ENCODE measurements at places on chromosomes 6 and 20.

- no peak for DNase-seq
These were observed 22.1 kb downstream of the TRAM2 start for GRCh38 chr6:52554684-52555280.

DNA sequence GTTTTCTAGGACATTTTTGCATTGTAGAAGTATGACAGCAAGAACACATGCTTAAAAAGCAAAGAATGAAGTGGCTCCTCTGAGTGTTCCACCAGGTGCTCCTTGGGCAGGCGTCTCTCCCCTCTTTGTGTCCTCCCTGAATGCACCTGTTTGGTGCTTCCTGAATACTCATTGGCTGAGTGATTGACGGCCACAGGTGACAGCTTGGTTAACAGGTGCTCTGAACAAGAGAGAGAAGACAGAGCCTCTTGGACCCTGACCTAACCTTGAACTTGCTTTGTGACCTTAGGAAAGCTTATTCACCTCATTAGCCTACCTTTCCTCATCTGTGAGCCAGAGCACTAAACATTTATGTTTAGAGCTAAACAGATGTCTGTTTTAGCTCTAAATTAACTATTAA lies 93.7 kb downstream of the TULP4 start:
- DNase-seq: no peak

DNA sequence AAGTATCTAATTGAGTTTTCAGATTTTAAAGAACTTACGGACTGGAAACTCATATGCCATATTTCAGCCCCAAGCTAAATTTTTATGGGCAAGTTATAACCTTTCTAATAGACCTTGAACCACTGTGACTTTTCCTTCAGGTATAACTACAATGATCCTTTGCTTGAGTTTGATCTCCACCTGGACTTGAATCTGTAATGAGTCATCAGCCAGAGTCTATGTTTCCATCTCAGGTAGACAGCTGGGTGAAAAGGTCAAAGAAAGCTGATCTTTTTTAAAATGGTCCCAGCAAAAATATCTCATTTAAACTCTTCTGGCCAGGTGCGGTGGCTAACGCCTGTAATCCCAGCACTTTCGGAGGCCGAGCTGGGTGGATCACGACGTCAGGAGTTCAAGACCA lies 88.4 kb upstream of the SGK1 start:
- no peak for DNase-seq

DNA sequence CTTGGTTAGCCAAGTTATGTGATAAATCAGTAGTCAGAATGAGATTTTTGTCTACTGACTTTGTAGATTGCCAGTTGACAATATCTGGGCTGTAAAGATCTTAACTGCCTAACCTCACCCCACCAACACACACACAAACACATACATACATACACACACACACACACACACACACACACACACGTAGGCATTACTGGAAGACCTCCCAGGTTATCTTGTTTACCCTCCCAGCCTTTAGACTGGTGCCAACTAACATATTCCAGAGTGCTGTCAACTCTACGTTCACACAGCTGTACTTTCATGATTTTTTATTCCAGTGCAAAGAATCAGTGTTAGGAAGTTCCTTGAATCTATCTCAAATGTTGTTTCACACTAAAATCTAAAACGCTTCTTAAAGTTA lies 38.9 kb downstream of the BMP5 start:
- DNase-seq: no peak

GRCh38 chr6:35844290-35844689 lies 39.1 kb downstream of the LHFPL5 start:
- no peak for DNase-seq

- DNase-seq: no peak
These were observed 177.9 kb downstream of the TFAP2C start for GRCh38 chr20:56806952-56807517.

GRCh38 chr6:99979953-99980352 lies 14.1 kb downstream of the MCHR2 start:
- no peak for DNase-seq

- no peak for DNase-seq
These were observed 11.8 kb downstream of the TOX2 start for GRCh38 chr20:43926287-43927050.

DNA sequence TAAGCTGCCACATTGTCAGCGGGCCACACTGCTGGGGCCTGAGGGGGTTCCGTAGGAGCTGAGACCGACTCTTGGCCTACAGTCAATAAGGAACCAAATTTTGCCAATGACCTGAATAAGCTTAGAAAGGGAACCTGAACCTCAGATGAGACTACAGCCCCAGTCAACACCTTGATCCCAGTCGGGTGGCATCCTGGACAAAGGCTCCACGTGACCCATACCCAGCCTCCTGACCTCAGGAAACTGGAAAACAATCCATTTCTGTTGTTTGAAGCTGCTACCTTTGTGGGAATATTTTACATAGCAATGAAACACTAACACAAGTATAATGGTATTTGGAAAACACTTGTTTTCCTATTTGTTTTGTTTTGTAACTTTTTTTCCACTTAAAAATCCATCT lies 179.9 kb upstream of the RALGAPA2 start:
- no peak for DNase-seq

DNA sequence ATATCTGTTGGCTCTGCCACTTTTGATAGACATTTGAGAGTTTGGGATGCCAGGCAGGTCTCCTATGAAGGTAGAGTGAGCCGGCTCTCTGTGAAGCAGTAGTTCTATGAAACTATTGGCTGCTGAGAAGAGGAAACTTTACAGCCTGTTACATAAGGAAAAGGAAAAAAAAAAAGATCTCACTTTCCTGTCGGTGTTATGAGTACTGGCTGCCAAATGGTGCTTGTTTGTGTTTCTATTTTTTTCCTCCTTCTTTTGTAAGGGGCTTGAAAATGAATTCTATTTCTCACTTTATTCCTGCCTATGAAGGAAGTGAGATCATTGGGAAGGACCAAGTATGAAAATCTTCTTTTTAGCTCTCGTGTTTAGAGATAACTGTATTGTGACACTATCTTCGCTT lies 73.1 kb upstream of the CLDN20 start:
- DNase-seq: no peak

DNA sequence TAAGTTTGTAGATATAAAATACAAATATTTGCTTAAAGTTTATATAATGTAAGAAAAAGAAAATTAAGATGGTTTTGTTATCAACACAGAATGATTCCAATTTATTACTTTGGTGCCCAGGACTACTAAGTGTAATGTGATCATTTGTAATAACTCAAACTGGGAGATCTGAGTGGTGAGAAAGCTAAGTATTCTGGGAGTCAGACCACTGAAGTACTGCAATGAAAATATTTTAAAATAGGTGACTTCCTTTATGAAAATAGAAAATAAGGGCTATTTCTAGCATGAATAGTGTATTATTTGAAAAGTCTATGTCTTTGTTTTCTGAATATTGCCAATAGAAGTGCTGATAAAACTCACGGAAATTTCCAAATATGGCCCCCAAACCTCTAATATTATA lies 305.6 kb upstream of the MAN1A1 start:
- no peak for DNase-seq

DNA sequence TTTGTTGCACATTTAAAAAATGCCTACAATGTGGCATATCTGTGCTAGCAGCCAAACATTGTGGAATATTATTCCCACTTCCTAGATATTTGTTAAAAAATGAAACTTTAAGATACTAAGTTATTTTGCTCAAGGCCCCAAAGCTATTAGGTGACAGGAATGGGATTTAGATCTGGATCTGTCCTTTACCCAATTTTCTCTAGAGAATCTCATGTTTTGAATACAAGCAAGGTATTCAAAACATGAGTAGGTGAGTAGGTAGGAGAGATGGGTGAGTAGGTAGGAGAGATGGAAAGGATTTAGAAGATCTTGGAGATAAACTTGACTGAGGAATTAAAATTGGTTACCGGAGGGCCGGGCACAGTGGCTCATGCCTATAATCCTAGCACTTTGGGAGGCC lies 61.2 kb upstream of the AKIRIN2 start:
- DNase-seq: no peak

DNA sequence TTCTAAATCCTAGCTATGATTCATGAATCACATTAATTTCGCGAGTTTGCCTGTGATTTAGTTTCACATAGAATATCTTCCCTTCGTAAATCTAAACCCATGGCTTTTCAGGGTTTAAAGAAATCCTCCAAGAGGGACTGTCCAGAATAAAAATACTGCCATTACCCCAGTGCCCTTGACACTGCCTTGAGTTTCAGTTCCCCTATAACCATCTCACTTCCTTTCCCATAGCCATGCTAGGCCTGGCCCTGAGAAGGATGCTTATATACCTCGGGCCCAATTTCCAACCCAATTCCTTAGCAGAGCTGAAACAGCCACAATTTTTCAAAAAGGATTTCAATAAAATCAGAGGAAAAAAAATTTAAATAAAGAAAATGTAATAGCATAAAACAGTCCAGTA lies 697.3 kb downstream of the FRK start:
- DNase-seq: no peak

DNA sequence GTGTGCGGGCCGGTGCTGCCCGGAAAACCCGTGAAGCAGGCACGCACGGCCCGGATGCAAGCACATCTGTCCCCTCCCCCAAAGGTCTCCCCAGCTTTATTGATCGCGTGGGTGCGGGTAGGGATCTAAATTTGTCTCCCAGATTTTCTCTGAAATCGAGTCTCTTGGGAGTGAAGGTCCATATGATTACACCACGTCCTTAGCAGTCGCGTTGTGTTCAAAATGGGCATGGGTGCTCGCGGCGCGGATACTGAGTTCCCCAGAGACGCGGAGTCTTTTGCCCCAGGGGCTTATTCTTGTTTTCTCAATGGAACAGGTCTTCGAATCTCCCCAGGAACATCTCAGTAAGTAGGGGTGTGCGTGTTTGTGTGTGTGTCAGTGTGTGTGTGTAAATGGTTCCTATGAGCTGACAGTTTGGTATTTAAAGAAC lies 2.8 kb upstream of the ZNF292 start:
- DNase-seq: no peak

- DNase-seq: no peak
These were observed 353.1 kb downstream of the CDC5L start for GRCh38 chr6:44740566-44741120.

DNA sequence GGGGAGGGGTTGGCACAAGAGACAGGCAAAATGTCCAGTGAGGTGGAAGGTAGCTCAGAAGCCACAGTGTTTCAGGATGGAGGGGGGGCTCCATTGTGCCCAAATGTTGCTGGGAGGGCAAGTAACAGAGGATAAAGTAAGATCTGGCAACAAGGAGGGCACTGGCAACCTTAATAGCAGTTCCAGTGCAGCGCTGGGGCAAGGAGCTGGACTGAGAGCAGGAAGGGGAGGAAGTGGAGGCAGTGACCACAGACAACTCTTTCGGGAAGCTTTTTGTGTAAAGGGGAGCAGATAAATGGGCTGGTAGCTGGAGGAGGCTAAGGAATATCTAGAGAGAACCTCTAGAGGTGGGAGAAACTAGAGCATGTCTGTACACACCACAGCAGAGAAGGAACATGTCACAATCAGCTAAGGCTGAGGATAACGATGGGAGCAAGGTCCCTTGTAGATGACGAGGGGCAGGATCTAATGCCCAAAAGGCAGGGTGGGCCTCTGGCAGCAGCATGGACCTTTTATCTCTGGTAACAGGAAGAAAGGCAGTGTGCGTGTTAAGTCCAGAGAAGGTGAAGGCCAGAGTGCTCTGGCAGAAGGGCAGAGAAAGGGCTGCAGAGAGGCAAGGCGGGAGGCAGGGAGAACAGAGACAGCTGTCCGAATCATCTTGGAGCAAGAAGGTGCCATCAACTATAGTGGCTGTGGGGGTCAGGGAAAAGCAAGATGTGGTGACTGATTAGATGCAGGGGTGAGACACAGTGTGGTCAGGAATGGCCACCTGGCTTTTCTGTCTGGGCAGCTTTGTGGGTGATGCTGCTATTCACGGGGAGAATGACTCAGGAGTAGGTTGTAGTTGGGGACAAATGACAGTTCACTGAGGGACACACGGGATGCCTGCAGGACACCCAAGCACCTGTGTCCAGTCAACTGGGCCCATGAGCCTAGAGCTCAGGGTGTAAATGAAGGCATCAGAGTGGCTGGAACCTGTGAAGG lies 17.4 kb downstream of the TMEM242 start:
- no peak for DNase-seq

DNA sequence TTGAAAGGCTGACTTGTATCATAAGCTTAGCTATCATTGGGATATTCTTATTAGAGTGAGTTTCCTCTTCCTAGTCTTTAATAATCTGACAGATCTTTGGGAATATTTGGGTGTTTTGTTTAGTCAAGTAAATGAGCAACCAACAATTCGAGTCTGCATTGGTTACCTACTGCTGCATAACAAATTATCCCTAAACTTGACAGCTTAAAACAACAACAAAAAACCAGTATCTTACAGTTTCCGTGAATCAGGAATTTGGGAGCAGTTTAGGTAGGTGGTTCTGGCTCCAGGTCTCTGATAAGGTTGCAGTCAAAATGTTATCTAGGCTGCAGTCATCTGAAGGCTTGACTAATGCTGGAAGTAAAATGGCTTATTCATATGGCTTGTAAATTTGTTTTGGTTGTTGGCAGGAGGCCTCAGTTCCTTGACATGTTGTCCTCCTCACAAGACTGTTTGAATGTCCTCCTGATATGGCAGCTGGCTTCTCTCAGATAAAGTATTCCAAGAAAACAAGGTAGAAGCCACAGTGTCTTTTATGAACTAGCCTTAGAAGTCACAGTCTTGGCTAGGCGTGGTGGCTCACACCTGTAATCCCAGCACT lies 7.2 kb downstream of the GTF3C6 start:
- no peak for DNase-seq

DNA sequence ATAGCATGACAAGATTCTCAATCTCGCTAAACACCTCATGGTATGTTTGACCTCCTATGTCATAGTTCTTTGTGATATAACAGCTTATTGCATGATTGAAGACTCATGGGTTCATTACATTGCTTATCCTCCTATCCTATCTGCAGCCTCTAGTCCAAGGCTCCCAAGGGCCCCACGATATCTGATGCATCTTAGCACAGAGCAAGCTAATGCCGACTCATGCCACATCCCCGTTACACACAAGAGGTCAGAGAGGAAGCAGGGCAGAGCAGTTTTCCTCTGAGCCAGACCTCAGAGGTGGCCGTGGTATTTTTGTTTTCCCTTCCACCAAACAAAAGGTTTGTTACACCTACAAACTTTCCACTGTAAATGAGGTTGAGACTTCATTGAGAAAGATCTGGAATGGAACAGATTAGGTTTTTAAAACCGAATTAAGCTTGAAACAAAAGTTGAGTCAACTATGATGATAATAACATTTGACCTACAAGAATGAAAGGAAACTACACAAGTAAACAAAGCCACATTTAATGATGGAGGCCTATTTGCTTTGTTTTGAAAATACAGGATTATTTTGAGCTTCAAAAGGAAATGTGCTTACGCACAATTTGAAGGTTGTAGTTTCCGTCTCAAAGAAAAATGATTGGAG lies 133.9 kb upstream of the MYLIP start:
- no peak for DNase-seq

- DNase-seq: no peak
These were observed 11.7 kb downstream of the ACSS1 start for GRCh38 chr20:25046181-25046641.

DNA sequence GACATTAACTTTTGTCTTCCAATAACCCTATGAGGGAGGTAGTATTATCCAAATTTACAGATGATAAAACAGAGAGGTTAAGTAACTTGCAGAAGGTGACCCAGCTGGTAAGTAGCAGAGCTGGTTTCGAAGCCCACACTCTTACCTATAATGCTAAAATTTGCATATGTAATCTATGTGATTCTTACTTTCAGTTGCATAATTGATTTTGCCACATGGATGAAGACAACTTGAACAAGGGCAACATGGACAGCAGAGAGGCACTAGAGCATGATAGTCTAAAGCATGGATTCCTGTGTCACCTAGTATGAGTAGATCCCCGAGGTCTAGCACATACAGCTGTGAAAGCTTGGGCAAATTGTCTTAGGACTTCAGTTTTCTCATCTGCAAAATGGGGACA lies 117.6 kb upstream of the DTNBP1 start:
- DNase-seq: no peak

GRCh38 chr6:24974182-24975171 lies 38.7 kb upstream of the RIPOR2 start:
- DNase-seq: no peak
